ENCODE measurements at places on chromosomes 1 and 21. TPM values are rescaled to one million over a fixed set of nuclear protein-coding genes. Genes with fewer than 3 reads are reported as not detected.

The CDK18 gene
- 0.71 TPM for total RNA-seq

The IGSF3 gene
- total RNA-seq, result 0.98 TPM

The ZNF593 gene
- total RNA-seq, result 30.4 TPM

The LAX1 gene
- not detected for total RNA-seq

The SEMA6C gene
- 3.8 TPM for total RNA-seq

The EXO5 gene
- 18.4 TPM for total RNA-seq

The PLEKHO1 gene
- 107 TPM for total RNA-seq

The IFI44L gene
- total RNA-seq, result 14.7 TPM

The FAM72B gene
- 6.3 TPM for total RNA-seq

DNA sequence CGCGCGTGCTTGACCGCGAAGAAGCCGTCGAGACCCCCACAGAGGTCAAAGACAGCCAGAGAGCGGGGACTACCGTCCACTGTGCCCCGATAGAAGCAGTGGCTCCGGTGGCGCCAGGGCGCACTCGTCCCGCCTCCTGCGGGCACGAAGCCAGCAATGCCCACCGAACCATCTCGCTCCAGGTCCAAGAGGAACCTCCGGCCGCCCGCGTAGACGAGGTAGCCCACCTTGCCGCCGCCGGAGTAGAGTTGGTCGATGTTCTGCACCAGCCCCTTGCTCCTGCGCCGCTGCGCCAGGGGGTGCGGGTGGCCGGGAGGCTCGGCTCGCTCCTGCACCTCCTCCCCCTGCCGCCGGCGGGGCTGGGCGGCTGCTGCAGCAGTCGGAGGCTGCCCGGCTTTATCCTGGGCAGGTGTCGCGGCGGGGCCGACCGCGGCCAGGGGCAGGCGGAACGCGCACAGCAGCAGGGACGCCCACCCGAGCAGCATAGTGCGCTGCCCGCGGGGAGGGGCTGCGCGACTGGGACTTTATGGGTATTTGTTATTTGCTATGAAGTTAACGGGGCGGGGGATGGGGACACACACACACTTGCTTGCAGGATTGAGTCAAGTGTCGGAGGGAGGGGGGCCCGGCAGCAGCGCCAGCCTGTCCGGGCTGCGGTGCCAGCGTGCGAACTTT, 844 bp downstream of the ADAMTS5 start:
- peak; percentile 51 for DNase-seq

GRCh38 chr1:232034556-232034955, 408.0 kb downstream of the DISC1 start:
- no peak for DNase-seq

- peak; percentile 89 for DNase-seq
Observed at GRCh38 chr1:212167098-212167497, 118.1 kb upstream of the PPP2R5A start.

- DNase-seq, result no peak
Observed at GRCh38 chr1:177343445-177343844, 172.7 kb downstream of the BRINP2 start.

- no peak for DNase-seq
Observed at GRCh38 chr1:62241371-62242131, 46.9 kb downstream of the L1TD1 start.

DNA sequence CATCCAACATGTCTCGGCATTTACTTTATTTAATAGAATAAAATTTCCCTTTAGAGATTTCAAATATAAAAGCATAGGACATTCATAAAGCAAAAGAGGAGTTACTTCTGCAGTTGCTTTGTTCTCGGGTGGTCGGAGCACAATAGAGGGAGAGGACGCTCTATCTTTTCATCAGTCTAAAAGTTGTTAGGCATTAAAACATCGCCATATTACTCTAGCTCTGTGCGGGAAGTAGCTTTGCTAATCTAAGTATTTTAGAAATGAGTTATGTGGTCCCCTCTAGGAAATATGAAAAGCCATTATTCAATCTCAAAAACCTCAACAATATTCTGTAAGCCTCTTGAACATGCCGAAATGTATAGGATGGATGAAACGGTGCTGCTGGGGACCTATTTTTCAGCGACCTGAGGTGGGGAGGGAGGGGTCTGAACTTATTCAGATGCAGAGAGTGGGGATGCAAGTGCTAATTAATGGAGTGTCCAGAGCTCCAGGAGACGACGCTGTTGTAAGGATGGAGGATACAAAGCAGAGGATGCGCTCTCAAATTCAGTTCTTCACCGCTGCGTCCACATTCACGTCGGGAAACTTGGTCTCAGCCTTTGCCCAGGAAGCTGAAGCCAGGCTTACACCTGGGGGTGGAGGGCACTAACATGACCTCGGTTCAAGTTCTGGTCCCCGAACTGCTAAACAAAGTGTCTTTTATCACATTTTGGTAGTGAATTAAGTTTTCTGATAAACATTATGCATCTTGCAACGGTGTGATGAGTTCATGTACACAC, 6.3 kb downstream of the CDKN2C start:
- peak; percentile 42 for DNase-seq

DNA sequence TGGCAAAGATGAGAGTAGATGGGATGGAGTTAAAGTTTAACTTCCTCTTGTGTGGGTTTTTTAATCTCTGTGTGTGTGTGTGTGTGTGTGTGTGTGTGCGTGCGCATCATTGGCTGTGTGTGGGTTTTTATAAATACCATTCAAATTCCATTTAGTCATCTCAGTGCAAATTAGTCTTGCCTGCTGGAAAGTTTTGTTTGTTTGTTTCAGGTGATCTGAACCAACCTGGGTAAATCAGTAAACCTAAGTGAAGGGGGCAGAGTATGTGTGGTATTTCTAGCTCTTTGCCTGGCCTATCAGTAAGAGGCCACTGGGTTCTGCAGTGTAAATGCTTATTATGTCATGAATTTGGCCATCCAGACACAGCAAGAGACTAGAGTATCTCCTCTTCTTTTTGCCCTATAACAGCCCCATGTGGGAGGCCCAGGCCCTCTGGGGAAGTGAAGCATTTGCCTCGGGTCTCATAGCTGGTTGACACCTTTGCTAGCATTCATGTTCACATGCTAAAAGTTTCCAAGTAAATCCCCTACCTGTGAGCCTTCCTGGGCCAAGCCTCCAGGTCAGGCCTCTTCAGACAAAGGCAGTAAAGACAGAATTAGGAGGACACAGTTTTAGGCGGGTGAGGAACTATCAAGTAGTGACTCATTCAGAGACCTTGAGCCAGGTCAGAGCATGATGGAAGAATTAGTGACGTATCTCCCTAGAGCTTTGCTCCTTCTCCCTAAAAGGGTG, 14.7 kb downstream of the INTS3 start:
- peak; percentile 40 for DNase-seq

DNA sequence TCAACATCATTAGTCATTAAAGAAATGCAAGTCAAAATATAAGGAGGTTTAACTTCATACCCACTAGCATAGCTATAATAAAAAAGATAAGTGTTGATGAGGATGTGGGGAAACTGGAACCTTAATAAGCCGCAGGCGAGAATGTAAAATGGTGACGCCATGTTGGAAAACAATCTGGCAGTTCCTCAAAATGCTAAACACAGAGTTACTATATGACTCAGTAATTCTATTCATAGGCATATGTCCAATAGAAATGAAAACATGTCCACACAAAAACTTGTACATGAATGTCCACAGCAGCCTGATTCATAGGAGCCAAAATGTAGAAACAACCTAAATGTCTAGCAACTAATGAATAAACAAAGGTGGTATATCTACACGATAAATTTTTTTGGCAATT, 23.2 kb downstream of the DDX59 start:
- no peak for DNase-seq

- DNase-seq, result peak; percentile 81
Observed at GRCh38 chr1:9823943-9824701, at the start of gene CLSTN1. Gene CLSTN1 (minus strand): TSS chr1:9823965. CDS start chr1:9823733, 232 bp downstream.

DNA sequence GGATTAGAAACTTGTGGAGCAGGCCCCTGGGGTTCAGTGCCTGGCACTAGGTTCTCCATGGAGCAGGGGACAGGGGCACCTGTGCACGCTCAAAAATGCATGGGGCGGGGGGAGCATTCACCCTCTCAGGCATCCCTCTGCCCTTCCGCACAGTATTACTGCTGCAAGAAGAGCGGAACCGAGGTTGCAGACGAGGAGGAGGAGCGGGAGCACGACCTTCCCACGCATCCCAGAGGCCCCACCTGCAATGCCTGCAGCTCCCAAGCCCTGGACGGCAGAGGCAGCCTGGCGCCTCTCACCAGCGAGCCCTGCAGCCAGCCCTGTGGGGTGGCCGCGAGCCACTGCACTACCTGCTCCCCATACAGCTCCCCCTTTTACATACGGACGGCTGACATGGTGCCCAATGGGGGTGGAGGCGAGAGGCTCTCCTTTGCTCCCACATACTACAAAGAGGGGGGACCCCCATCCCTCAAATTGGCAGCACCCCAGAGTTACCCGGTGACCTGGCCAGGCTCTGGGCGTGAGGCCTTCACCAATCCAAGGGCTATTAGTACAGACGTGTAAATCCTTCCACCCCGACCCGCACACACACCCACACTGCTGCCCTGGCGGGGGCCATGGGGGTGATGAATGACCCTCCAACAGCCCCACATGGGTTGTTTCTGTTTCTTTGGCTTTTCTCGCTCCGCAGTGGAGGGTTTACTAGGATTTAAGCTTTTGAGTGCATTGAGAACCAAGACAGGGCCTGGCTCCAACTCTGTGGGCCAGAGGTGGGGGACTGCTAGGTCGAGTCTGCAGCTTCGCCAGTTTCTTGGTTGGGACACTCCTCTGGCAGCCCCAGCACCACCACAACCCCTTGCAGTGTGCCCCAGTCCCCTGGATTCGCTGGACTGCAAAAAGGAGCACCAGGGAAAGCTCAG, 63.7 kb downstream of the TOR1AIP2 start:
- DNase-seq, result no peak

DNA sequence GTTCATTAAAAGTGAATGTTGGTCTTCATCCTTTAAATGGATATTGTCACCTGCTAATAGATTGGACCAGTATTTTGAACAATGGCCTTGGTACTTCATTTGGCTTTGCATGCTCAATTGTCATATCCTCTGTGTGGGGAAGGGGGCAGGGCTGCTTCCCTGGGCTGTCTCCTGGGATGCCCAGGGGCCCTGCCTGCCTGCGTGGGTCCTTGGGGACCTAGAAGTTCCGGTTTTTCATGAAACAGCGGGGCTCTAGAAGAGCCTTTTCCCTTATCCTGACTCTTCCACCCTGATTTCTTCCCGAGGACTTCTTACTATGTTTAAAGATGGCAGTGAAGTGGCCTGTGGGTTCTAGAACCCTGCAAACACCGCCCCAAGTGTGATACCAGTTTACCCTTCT, 97.5 kb downstream of the DISC1 start:
- no peak for DNase-seq

- no peak for DNase-seq
Observed at GRCh38 chr1:178277793-178278530, 184.1 kb downstream of the RASAL2 start.

DNA sequence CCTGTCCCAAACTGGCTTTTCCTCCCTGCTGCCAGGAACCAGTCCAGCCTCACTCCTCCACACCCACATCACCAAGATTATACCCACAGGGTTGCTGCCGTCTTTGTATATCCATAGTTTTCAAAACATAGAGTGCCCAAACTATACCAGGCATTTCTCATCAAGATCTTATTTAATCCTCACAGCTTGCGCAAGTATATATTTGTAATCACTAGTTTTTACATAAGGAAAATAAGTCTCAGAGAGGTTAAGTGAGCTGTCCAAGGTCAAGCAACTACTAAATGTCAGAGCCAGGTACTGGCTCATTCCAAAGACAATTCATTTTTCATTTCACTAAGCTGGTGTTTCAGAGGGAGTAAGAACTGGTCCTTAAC, 34.9 kb upstream of the ZNF362 start:
- DNase-seq, result no peak

DNA sequence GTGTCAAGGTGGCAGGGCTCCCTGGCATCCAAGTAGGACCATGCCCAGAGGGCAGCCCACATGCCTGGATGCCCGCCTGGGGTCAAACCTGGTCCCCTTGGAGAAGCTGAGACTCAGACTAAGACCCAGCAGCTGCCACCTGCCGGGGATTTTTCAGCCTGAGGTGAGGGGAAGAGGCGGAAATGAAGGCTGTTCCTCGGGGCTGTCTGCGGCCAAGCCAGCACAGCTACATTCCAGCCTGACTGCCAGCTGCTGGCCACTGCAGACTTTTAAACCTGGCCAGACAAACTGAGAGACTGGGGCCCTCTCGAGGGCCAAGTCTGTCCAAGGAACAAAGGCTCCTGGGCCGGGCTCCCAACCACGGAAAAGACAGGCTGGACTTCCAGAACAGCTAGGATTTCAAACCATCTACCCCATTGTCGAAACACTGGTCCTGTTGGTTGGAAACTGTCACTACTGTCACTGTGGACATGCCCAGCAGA, 21.9 kb upstream of the PLEKHG5 start:
- DNase-seq, result no peak

- DNase-seq, result peak; percentile 58
Observed at GRCh38 chr21:36385233-36386030, at the start of gene CHAF1B. Gene CHAF1B (plus strand): TSS chr21:36385392. CDS start chr21:36386137, 745 bp downstream.

- no peak for DNase-seq
Observed at GRCh38 chr1:172477741-172478140, 33.9 kb upstream of the PIGC start.

- no peak for DNase-seq
Observed at GRCh38 chr21:41135746-41136145, 32.2 kb upstream of the BACE2 start.

DNA sequence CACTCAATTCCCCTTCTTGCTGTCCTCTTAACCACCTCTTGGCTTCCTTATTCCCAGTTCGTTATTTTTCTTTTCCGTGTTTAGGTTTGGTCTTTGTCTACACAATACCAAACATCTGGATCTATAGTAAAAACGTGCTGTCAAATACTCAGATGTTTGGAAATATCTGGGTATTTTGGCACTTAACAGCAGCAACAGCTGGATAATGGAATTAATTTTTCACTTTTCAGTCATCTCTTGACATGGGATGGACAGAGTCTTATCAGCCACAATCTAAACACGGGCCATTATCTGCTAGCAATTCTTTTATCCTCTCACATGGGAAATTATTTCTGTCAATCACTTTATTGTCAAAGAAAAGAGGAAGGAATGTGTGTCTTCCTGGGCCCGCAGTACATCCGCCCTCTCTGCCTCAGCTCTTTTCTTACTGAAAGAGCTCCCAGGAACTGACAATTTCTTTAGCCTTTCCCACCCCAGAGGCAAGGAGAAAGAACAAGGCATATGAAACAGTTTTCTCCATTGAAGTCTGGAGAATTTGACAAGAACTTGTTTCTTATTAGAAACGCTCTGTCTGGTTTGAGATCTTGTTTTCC, 13.4 kb downstream of the NHLH2 start:
- DNase-seq, result no peak

Data from LHCN-M2 (cell line).